ENCODE measurements at places on chromosomes 12 and 14.

DNA sequence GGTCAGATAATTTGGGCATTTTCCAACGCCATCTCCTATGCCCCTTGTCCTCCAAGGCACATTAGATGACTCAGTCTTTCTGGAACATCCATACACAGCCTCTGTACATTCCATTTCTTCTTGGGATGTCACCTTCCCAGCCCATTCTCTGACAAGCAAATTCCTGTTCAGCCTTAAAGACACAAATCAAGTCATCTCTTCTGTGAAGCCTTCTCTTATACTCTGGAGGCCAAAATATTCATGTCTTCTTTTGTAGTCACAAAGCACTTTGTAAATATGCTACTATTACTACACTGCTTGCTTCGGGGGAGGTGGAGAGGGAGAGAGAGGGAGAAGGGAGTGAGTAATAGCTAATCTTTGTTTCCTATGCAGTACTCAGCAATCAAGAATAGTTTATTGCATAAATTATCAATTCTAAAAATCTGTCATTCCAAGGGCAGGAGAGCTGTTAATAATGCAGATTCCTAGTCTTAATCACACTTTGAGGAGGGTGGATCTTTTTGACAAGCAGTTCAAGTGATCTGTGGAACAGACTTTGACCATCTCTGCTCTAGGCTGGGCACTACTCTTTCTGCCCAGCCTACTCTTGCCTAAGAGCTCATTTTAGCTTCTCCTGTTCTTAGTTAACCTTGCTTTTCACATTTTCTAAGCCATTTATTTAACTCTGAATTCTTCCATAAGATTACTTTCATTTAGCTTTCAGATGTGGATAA is 27.9 kb downstream of the KCNMB4 start:
- DNase-seq = no peak

GRCh38 chr14:93906341-93907329 is 20.5 kb upstream of the FAM181A start:
- DNase-seq = peak; percentile 87

- DNase-seq = no peak
These were observed 44.8 kb downstream of the WDR20 start for GRCh38 chr14:102184316-102185035.

- DNase-seq = no peak
These were observed 11.2 kb upstream of the AJUBA start for GRCh38 chr14:22993517-22993916.
